ENCODE measurements at places on chromosomes 5 and 9.

- DNase-seq, result no peak
These were observed 1138.2 kb downstream of the TAF11L14 start for GRCh38 chr5:18772475-18772874.

GRCh38 chr9:4927043-4927471, 58.0 kb upstream of the JAK2 start:
- DNase-seq, result no peak

GRCh38 chr5:156121234-156121633, 205.7 kb upstream of the SGCD start:
- DNase-seq, result no peak

DNA sequence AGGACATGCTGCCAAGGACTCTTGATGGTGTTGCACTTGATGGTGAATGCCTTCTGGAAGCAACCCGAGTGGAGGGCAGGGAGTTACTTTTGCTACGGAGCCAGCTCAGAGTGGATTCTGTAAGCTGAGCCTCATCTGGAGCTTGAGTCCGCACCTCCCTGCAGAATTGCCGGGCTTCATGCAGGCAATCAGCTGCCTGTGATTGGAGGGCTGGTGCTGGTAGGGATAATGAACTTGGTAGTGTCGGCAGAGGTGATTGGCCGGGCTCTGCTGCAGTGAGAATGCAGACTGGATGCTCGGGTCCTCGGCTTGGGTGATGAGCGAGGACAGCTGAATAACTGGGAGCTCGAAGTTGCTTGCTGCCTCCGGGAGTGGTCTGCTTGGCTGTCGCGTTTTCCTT, 23.1 kb downstream of the SLC25A25 start:
- DNase-seq, result no peak

GRCh38 chr9:89468281-89468960, 29.5 kb downstream of the SEMA4D start:
- DNase-seq, result no peak

DNA sequence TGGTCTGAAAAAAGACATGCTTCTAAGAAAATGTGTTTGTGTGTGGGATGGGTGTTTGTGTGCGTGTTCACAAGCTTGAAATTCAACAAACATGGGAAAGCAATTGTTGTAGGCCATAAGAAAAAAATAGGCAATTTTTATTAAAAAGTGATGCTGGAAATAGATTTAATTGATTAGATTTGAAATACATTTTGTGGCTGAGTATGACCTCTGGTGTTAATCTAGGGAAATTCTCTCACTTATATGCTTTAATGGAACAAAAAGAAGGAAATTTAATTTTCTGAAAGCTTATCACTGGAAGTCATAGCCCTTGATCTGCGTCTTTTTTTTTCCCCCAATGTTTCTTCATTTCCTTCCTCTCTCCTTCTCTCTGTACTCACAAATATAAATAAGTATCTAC, 3.5 kb upstream of the KCNN2 start:
- DNase-seq, result no peak

- DNase-seq, result peak; percentile 47
These were observed 27.2 kb downstream of the CSF2 start for GRCh38 chr5:132100672-132101261.

- DNase-seq, result no peak
These were observed 130.6 kb downstream of the CACNA1B start for GRCh38 chr9:138007918-138008841.

DNA sequence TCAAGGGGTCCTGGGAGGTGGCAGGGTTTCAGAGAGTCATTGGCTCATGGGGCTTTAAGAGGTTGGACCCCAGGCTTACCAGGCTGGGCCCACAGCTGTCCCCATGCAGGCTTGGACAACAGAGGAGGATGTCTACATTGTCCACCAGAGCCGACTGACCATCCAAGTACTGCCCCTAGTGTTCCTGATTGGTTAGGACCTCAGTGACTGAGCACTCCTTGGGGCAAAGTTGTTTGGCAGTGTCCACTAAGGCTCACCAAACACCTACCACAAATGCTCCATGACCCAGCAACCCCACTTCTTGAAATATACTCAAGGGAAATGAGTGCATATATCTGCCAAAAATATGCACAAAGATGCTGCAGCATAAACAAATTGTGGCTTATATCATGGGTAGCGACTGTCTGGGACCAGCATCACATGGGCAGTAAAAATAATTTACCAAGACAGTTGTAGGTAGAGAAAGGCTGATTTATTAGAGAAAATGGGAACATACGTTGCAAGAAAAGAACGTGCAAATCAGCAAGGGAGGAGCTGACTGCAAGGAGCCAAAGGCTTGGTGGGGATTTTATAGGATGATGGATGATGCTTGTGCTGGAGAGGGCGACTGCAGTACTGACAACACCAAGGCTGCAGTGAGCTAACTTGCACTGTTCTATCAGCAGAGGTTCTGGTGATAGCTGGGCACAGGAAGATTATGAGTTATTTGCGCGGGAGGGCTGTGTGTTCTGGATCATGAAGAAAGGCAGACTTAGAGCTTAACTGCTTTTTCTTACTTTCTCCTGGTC, 265.2 kb downstream of the GADD45G start:
- no peak for DNase-seq

GRCh38 chr9:122186301-122186700, 26.6 kb downstream of the MORN5 start:
- DNase-seq, result no peak

DNA sequence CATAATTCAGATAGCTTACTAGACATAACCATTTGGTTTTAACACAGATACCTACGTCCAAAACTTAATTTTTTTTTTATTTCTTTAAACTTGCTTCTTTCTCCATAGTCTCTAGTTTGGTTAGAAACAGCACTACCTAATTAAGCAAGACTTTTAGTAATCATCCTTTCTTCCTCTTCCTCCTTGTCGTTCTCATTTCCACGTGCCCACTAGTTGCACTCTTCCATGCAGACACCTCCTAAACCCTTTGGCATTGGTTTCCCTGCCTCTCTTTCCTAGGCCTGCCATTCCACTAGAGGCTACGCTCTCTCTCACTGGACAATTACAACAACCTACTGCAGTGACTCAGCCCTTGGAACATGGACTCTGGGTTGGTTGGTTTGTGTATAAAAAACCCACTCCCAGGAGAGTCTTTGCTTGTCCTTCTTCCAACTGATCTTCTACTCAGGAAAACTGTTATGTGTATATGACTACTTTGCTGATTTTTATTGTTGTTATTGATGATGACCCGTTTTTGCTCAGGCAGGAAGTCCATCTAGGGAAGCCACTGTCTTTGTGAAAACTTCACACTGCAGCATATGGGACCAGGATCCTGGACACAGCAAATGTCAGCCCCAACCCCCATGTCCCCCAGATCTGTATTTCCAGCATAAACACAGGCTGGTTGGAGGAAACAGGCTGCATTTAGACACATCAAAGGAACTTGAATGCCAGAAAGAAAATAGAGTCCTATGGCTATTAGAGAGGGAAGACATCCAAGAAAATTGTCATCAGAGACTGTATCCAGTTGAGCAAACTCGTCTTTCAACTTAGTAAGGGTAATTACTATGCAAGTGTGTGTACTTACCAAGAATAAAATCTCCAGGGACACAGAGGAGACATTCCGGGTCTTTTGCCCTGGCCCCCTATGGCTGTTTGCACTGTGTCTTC, 503.2 kb downstream of the GADD45G start:
- DNase-seq, result no peak

DNA sequence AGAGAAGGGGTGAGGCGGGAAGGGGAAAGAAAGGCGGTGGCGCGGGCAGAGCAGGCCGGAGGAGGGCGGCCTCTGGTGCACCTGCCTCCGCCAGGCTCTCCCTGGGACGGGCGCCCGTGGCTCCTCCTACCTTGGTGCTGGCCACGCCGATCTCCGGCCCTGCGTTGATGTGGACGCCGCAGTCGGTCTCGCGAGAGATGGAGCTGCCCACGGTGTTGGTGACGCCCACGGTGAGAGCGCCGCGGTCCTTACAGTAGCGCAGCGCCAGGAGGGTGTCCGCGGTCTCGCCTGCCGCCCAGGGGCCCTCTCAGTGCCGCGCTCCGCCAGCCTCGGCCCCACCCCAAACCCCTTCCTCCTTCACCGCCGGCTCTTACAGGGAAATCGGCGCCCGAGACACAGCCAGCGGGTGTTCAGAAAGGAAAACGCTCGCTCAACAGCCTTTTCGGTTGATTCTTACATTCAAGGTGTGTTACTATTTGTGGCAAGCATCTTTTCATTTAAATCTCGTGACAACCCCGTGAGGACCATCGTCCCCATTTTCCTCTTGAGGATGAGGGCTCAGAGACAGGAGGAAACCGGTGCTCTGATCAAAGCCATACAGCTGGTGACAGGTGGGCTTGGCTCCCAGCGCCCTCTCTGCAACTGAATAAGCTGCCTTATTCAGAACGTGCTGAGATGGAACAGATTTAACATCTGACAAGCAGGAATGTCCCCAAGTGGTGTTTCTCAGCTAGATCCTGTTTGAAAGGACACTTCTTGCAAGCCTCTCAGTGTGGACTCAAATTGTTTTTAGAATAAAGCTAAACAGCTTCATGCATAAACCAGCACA, 22.0 kb upstream of the MAPK9 start:
- peak; percentile 62 for DNase-seq

DNA sequence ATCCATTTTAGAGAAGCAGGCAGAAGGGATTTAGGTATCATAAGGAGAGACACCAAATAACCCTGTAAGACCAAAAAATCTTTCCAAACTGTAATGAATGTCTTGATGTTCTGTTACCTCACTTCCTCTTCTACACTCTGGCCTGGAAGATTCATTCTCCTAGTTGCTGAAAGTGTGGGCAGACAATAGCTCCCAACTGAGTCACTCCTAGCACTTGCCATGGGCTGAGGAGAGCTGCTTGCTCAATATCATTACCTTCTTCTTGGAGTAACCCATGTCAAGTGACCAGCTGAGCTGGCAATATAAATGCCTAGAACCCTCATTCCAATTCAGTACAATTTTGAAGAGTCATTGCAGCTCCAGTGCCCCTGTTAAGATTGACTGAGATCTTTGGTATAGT, 1985.5 kb upstream of the CDH6 start:
- no peak for DNase-seq

DNA sequence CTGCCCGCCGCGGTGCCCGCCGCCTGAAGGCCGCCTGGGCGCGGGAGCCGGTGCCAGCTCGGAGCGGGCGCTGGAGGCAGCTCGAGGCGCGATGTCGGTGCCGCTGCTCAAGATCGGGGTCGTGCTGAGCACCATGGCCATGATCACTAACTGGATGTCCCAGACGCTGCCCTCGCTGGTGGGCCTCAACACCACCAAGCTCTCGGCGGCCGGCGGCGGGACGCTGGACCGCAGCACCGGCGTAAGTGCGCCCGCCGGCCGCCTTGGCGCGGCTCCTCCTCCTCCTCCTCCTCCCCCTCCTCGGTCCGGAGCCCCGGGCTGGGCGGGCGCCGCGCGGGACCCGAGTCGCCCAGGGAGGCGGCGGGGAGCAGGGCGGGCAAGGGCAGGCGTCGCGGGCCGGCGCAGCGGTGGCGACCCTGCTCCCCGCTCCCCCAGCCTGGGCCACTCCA, 455 bp downstream of the OLFM1 start:
- DNase-seq, result no peak

DNA sequence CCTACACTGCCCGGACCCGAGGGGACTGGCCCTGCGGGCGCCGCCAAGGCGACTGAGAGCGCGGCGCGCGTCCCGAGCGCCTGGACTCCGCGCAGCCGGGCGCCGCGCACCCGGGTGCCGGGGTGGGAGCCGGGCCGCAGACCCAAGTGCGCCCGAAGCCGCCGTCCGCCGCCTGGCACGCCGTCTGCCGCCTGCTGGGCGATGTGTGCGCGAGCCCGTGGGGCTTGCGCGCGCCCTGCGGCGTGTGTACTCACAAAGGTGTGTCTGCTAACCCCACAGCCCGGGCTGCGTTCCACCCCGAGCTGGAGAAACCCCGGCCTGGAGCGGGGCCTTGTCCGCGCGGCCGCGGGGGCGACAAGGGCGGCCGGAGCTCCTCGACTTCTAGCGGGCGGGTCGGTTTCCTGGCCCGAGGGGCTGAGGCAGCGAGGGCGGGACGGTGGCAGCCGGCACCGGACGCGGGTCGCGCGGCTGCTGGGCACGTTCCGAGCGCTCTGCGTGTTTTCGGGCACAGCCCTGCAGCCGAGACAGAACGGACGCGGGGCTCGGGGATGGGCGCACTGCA, 1.1 kb upstream of the ZSWIM6 start:
- peak; percentile 78 for DNase-seq

- DNase-seq, result no peak
These were observed 1049.4 kb upstream of the NUDT12 start for GRCh38 chr5:104612005-104612404.

- DNase-seq, result no peak
These were observed 7.4 kb downstream of the LHX2 start for GRCh38 chr9:124018730-124019697.

GRCh38 chr5:14136228-14136627, 6.9 kb upstream of the TRIO start:
- DNase-seq, result no peak

DNA sequence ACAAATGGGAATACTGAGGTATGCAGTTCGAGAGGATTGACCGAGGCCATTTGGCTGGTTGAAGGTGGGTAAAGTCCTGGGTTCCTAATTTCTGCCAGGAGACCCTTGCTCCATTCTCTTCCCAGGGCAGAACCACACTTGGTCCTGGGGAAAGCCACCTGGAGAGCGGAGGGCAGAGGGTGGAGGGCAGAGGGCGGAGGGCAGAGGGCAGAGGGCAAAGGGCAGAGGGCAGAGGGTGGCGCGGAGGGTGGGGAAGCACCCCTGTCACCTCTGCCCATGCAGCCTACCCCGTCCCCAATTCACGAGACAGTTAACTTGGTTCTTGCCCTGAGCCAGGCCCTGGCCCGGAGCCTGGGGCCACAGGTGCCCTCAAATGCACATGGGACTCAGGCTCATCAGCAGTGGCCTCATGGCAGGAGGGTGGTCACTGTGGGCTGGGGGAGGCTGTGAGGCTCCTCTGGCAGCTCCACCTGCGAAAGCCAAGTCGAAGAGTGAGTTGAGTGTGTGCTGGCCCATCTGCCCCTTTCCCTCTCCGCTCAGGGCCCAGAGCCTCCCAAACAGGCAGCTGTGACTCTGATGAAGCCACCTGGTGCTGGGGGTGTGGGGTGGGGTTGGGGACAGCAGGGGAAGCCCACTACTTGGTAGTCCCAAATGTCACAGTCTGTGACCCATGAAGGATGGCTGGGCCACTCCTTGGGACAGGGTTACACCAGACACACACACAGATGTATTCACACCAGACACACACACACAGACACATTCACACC, 28.0 kb upstream of the FCN1 start:
- no peak for DNase-seq

GRCh38 chr9:111728143-111728542, 66.6 kb downstream of the SHOC1 start:
- no peak for DNase-seq

GRCh38 chr5:574906-575305, 37.2 kb upstream of the CEP72 start:
- DNase-seq, result no peak

- no peak for DNase-seq
These were observed 14.3 kb downstream of the CCDC112 start for GRCh38 chr5:115282131-115282530.

Measured in activated naive CD4-positive, alpha-beta T cell treated with Interleukin-2 at 50 U/mL for 16 hours (primary cell).